ENCODE measurements at places on chromosomes 4 and X.

GRCh38 chr4:95439071-95439470 lies 109.7 kb downstream of the UNC5C start:
- DNase-seq, result no peak

GRCh38 chr4:56650262-56651055 lies 30.6 kb downstream of the HOPX start:
- DNase-seq, result peak; percentile 10

- no peak for DNase-seq
These were observed 50.0 kb downstream of the CXXC4 start for GRCh38 chr4:104444685-104445084.

- no peak for DNase-seq
These were observed 30.0 kb downstream of the CTBP1 start for GRCh38 chr4:1218634-1219565.

- no peak for DNase-seq
These were observed 1710.3 kb upstream of the PCDH7 start for GRCh38 chr4:29009908-29010307.

- no peak for DNase-seq
These were observed 79.9 kb upstream of the EGFL6 start for GRCh38 chrX:13489454-13489853.

GRCh38 chrX:12595720-12596119 lies 195.5 kb upstream of the PRPS2 start:
- DNase-seq, result no peak

GRCh38 chrX:153055871-153056749 lies at the start of gene PNMA3:
PNMA3 (plus strand) TSS chrX:153056470; CDS start chrX:153057056, 586 bp downstream.
- DNase-seq, result peak; percentile 76

DNA sequence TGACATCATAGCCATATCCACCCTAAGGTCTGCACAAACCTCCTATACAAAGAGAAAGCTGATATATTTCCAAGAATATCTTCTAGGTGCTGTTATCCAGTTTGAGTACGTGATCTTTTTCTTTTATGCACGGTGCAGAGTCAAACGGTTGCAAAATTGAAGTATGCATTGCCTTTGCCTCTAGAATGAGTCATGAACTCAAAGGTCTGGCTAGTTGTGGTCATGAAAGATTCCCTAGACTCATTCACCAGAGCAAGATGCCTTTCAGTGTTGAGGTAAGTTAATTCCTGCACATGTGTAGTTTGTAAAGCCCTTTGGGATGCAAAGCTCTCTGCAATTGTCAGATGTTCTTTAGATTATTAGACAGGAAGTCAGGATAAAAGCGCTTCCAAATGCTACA lies 704.4 kb downstream of the PCDH19 start:
- no peak for DNase-seq

DNA sequence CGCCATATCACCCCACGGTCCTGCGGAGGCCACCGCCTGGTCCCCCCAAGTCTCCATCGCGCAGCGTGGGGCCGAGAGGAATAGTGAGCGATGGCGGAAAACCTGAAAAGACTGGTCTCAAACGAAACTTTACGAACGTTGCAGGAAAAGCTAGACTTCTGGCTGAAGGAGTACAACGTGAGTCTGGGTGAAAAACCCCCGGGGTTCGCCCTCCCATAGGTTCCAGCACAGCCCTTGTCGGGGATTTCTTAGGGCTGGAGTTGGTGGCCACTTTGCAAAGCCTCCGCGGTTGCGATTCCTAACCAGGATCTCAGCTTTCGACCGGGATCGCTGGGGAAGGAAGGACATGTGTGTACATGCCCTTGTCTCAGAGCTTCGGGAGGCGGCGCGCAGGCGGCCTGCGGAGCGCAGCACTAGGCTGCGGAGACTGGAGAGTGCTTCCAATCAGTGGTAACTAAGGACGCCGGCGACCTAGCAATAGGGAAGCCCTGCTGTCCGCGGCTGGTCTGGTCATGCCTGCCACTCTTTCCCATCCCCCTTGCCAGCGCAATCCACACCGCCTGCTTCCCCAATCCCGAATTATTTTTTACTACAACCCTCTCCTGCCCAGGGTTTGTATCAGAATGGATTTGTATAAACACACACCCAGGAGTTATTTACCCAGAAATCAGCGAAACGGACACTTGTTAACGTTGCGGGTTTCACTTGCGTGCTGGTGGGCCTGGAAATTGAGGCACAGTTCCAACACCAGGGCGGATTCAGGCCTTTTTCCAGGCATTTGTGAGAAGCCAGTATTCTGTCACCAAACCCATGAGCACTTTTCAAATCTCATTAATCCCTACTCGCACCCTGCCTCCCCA lies 741 bp downstream of the SPATA18 start:
- DNase-seq, result peak; percentile 53

DNA sequence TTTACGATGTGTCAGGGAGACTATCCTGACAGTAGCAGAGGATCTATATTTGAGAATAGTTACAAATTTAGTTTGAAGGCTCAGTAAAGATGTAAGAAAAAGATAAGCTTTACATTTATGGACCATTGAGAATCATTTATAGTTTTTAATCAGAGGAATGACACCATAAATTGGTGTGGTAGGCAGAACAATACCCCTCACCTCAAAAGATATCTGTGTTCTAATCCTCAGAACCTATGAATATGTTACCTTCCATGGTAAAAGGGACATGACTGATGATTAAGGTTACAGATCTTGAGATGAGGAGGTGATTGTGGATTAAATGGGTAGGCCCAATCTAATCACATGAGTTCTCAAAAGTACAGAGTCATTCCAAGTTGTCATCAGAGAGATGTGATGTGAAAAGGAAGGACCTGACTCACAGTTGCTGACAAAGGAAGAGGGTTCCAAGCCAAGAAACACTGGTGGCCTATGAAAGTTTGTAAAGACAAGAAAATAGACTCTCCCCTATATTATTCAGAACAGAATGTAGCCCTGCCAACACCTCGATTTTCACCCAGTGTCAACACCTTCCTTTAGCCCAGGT lies 27.0 kb downstream of the EREG start:
- no peak for DNase-seq

- DNase-seq, result no peak
These were observed 113.3 kb downstream of the LINC00632 start for GRCh38 chrX:140822861-140823260.

DNA sequence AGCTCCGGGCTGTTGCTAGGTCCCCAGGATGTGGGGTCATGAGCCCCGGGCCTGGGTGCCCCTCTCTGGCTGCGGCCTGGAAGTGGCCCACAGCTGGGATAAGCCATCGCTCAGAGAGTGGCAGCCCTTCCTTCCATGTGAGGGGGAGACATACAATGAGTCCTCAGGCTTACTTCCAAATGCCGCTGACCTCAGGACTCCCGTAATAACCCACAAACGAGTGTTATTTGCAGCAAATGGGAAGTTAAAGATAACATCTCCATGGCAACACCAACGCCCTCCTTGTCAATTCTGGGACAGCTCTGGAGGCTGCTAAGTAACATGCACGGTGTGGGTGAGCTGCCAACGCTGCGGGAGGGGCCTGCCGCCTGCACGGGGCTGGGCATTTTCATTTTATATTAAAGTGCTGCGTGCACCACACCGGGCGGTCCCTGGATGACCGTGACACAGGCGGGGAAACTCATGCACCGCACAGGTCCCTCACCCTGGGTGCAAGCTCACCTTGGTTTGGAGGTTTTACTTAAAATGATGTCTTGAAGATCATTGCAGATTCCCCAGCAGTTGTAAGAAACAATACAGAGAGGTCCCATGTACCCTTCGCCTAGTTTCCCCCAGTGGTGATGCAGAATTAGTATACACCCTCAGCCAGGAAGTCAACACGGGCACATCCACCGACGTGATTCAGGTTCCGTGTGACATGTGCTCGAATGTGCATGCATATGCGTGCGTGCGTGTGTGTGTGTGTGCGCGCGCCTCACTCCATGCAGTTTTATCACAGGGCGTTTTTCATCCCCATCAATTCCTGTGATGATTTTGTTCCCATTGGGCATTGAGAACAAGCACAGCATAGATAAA lies 79.4 kb downstream of the ABLIM2 start:
- peak; percentile 61 for DNase-seq
